ENCODE measurements at places on chromosomes 16 and 17.
A peak's percentile ranks its signal among the peaks of the same experiment; 100 is the strongest.

- no peak for DNase-seq
These were observed 56.9 kb upstream of the LGALS9 start for GRCh38 chr17:27573971-27574525.

- DNase-seq: peak; percentile 34
These were observed 37.3 kb upstream of the MMD start for GRCh38 chr17:55458978-55459377.

GRCh38 chr17:61465550-61466237 is 13.5 kb downstream of the TBX4 start:
- DNase-seq: no peak

DNA sequence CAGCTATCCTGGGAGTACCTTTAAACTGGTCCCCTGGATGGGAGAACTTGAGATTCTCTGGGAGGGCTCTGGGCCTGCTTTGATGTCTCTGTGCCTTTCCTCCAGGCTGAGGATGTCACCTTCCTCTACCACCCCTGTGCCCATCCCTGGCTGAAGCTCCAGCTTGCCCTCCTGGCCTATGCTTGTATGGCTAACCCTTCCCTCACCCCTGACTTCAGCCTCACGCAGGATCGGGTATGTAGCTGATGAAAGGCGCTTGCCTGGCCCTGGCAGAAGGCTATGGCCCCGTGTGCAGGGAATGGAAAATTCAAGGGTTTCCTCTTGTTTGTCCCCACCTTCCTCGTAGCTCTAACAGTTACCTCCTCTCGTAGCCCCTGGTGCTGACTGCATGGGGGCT is 3.0 kb downstream of the TP53I13 start:
- DNase-seq: no peak

GRCh38 chr16:56993204-56993603 is 3.8 kb downstream of the NLRC5 start:
- no peak for DNase-seq

- no peak for DNase-seq
These were observed 67.7 kb downstream of the MPRIP start for GRCh38 chr17:17109907-17110306.

DNA sequence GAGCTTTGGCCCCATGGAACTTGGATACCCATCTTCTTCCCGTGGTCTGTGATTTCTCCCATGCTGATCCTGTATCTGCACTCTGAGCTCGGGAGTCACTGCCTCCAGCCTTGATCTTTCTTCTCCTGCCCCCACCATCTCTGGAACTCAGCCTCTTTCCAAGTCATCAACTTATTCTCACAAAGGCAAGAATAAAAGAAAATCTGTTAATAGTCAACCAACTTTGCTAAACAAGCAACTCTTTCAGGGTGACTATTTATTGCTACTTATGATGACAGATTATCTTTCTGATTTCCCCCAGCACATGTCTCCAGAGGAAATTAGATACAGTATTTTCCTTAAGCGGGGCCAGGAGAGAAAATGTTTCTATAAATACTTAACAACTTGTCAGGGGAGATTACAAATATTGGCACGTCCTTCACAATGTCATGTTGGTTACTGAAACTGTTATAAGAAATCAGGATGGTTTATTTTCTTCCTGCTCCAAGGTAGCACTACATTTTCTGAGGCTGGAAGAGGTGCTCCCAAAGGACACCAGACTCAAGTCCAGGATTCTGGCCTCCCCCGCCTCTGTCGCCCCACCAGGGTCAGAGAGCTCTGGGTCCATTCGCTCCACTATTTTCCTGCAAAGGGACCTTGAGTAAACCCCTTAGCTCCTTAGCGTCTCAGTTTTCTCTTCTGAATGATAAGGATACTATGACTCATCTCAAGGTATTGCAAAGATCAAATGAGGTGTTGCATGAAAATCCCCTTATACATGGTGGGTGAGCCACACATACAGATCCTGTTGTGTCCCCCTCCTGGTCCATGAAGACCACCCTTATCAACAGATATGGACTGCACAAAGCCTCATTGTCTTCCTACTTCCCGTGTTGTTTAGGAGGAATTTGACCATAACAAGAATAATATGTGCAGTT is 205.2 kb upstream of the WSCD1 start:
- no peak for DNase-seq

DNA sequence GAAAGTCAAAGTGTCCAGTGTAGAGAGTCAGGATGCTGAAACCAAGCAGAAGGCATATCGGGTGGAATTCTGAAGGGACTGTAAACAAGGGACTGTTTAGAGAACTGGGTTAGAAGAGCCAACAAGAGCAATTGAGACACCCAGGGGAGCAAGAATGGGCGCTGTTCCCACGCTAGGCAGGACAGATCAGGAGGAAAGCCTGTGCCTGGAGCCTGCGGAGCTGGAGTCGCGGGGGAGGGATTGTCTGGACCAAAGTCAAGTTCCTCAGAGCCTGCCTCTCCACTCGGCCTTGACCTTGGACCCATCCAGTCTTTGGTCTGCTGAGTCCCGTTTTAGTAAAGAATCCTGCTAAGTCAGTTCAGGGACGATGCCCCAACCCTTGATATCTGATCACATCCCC is 14.7 kb upstream of the KLHL36 start:
- no peak for DNase-seq

- no peak for DNase-seq
These were observed 7.2 kb downstream of the LPO start for GRCh38 chr17:58245428-58246103.

DNA sequence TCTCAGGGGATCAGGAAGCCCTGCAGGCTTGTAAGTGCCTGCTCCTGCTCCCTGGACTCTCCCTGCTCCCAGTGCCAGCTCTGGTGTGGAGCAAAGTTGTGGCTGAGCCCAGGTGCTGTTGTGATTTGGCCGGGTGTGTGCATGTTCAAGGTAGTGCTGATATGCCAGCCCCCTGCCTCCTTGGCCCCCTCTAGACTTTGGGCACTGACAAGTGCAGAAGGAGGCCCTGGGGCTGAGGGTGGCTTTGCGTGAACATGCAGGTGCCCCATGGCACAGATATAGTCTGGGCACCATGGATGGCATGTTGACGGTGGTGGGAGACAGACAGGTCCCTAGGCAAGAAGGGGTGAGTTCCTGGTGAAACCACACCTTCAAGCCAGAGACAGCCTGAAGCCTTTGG is 441.6 kb upstream of the CDH8 start:
- no peak for DNase-seq

GRCh38 chr16:57732714-57733113 is 2.9 kb upstream of the KATNB1 start:
- DNase-seq: no peak

DNA sequence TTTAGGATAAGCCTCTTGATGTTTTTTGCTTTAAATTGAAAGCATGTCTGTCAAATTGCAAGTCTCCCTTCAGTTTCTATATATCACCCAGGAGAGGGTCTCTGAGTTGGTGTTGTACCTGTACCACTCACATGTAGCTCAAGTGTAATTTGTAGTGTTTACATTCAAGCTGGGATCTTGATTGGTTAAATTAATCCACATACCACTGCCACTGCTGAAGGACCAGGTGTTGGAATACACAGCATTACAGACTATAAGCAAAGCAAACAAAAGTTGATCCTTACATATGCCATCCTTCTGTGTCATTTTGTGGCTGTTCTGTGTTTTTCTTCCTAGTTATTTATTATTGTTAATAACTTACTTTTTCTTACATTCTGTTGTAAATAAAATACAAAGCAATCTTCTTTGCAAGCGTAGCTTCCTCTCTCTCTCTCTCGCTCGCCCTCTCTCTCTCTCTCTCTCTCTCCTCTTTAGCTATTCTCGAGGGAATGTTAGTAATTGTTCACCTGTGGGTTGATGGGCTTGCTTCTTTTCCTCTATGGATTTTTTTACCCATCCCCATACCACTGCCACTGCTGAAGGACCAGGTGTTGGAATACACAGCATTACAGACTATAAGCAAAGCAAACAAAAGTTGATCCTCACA is 20.8 kb upstream of the NOL11 start:
- no peak for DNase-seq

GRCh38 chr17:27217631-27218030 is 76.3 kb upstream of the WSB1 start:
- no peak for DNase-seq

GRCh38 chr17:14301279-14302090 is 604 bp downstream of the HS3ST3B1 start:
- DNase-seq: peak; percentile 17

DNA sequence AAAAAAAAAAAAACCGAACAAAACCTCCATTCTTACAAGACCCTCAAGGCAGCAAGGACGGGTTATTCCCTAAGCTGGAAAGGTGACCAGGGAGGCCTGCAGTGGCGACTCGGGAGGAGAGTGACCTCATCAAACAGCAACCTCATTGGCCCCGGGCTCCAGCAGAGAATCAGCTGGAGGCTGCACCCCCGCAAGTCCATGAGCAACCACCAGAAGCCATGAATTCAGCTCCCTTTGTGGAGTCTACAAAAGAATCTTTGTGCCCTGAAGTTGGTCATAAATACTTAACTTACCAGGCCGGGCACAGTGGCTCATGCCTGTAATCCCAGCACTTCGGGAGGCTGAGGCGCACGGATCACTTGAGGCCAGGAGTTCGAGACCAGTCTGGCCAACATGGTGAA is 80.9 kb upstream of the CREBBP start:
- no peak for DNase-seq

GRCh38 chr17:2485543-2485942 is 26.1 kb downstream of the METTL16 start:
- DNase-seq: no peak

Measured in stimulated activated CD4-positive, alpha-beta T cell treated with anti-CD3 and anti-CD28 coated beads, Interleukin-1b, Interleukin-23, amount 100 ng/mL, for 24 hours (primary cell).